ENCODE measurements at places on chromosomes 11 and 22. TPM values are rescaled to one million over a fixed set of nuclear protein-coding genes. Genes with fewer than 3 reads are reported as not detected.

CREB3L1 gene
- total RNA-seq: not detected

SFI1 gene
- 129 TPM for total RNA-seq

KCNQ1OT1 gene
- 0.20 TPM for total RNA-seq

CALCA gene
- total RNA-seq: not detected

CEND1 gene
- total RNA-seq: 2.6 TPM

ARHGAP20 gene
- total RNA-seq: not detected

CABP7 gene
- total RNA-seq: not detected

TMEM86A gene
- total RNA-seq: 1.0 TPM

ZP1 gene
- total RNA-seq: not detected

NTM gene
- not detected for total RNA-seq

TIGD3 gene
- total RNA-seq: 0.91 TPM

C11orf42 gene
- not detected for total RNA-seq

BATF2 gene
- 0.11 TPM for total RNA-seq

MRGPRF gene
- total RNA-seq: not detected

DNA sequence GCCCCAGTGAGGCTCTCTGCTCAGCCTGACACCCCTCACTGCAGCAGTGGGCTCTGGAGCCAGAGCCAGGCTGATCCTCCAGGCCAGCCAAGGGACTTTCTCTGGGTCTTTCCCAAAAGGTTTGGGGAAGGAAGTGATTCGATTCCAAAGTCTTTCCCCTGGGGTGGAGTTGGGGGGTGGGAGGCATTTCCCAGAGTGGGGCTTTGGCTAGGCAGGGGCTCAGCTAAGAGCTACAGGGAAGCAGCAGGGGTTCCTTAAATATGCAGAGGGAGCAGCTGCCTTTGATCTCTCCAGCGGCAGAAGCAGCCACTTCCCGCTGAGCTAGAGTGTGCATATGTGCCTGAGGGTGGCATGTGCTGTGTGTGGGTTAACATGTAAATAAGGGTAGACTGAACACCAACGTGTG lies 192.9 kb downstream of the INSC start:
- no peak for DNase-seq

- DNase-seq: no peak
Observed at GRCh38 chr11:33387581-33387980, 130.4 kb downstream of the HIPK3 start.

DNA sequence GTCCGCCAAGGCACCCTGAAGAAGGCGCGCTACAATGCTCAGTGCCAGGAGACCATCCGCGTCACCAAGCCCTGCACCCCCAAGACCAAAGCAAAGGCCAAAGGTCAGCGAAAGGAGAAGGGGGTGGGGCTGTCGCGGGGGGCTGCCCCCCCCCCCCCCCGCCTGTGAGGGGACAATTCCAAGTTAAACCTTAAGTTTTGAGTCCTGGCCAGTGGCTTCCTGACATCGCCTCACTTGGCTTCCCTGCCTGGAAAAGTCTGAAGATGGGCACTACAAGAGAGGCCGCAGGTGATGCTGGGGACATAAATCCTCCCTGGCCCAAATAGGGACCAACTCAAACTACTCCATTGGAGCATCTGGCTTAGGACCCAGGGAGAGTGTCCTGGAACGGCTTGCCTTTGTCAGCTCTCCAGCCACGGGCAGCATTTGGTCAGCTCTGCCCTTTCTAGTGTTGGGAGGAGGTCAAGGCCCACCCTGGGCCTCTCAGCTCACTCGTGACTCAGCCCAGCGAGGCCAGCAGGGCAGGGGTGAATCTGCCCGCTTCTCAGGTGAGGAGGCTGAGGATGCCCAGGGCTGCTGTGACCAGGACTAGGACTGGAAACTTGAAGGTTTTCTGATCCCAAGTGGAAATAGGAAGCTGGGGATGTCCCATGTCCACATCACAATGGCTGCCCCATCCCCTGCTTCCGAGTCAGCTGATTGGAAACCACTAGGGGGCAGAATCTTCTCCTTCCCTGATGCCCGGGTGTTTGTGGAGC lies 1.4 kb downstream of the MDK start:
- DNase-seq: no peak

DNA sequence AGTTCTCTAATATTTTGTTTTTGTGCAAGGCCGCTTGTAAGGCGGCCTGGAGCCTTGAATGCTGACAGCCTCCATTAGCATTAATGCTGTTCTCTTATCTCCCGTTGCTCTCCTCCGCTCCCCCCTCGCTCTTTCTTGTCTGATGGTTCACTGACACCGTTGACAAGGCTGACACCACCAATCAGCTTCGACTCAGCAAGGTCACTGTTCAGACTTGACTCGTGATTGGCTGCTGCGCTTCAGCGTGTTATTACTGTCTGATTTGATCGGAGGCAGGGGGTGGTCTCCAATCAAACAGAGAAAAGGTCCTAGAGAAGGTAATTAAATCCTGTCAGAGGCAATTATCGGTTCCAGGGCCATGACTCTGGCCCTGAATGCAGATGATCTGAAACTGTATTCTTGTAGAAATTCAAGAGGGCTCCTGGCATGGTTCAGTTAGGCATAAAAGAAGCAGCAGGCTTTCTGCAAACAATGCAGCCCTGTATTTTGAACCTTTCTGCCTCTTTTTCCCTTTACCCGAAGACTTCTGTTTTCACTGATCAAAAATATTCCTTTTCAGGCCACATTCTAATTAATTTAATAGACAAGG lies 49.3 kb upstream of the MPPED2 start:
- DNase-seq: no peak

- DNase-seq: no peak
Observed at GRCh38 chr11:1805525-1805924, 29.3 kb upstream of the SYT8 start.

- no peak for DNase-seq
Observed at GRCh38 chr11:91435694-91436395, 788.8 kb upstream of the FAT3 start.

GRCh38 chr11:94740083-94741021 lies 27.8 kb upstream of the AMOTL1 start:
- DNase-seq: no peak

DNA sequence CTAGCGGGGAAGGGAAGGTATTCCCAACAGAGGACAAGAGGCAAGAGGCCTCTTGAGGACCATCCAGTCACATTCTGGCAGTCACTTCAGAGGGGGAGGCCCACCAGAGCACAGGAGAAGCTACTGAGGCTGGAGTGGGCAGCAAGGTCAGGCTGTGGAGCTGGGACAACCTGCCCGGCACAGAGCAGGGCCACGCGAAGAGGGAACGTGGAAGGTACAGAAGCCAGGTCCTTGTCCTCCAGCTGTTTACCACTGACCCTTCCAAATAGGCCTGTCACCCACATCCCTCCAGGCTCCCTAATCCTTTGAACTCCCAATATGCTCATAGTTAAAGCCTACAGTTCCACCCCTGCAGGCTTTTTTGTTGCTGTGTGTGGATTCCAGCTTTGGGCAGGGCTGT lies 76.9 kb downstream of the IGLL1 start:
- no peak for DNase-seq

DNA sequence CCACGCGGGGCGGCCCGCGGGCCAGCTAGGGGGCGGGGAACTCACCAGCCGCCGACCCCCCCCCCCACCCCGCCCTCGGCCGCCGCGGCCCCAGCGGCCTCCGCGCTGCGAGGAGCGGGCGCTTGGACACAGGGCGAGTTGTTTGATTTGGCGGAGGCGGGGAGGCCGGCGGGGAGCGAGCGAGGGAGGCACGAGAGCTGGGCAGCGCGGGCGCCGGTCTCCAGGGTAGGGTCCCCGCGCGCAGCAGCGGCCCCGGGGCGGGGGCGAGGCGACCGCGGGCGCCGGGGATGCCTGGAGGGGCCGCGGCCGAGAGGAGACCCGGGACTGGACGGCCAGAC lies 64.4 kb downstream of the NAV2 start:
- DNase-seq: no peak

- DNase-seq: peak; percentile 40
Observed at GRCh38 chr22:44664149-44664548, 37.9 kb upstream of the PRR5 start.

- DNase-seq: no peak
Observed at GRCh38 chr11:27868709-27869108, 168.5 kb upstream of the BDNF start.

GRCh38 chr22:35918456-35918855 lies 110.2 kb downstream of the RBFOX2 start:
- no peak for DNase-seq

DNA sequence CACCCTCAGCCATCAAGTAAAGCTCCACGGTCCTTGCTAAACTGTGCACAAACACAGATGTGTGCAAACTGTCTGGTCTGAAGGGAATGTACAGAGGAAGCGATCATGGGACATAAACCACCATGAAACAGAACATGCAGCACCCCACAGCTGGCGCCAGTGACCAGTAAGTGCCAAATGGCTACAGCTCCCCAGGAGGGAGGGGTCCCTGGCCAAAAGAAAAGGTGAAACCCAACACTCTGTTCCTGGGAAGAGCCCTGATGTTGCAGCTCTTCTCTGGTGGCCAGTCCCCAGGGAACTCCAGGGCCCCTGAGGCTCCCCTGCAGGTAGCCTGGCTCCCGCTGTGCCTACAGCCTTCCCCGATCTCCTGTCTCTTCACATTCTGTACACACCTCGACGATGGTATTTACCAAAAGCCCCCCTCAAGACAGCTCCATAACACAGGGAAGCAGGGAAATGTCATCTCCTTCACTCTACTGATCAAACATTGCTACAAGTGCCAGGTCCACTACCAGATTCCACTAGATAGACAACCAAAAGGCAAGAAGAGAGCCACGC lies 2.9 kb downstream of the DGCR6L start:
- DNase-seq: no peak

- no peak for DNase-seq
Observed at GRCh38 chr11:102946237-102946636, 9.3 kb downstream of the MMP13 start.

DNA sequence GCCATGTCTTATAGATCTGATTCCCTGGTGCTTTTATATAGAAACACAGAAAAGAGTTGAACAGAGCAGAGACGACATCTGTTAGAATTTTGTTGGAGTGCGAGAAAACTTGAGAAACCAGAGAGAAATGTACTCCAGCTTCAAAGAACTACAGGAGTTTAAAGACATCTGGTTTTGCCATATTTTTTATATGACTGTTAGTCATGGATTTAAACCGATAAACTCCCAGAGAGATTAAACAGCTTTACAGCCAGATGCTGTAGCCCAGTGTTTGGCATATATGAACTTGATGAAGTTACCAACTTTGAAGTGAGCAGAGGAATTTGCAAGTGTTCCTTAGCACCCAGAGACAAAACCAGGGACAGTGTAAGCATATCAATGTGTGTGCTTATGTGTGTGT lies 1083.1 kb downstream of the LRRC4C start:
- no peak for DNase-seq

- DNase-seq: no peak
Observed at GRCh38 chr11:73201249-73201648, 16.8 kb upstream of the P2RY2 start.

- no peak for DNase-seq
Observed at GRCh38 chr22:50497093-50497492, 10.4 kb downstream of the LMF2 start.

DNA sequence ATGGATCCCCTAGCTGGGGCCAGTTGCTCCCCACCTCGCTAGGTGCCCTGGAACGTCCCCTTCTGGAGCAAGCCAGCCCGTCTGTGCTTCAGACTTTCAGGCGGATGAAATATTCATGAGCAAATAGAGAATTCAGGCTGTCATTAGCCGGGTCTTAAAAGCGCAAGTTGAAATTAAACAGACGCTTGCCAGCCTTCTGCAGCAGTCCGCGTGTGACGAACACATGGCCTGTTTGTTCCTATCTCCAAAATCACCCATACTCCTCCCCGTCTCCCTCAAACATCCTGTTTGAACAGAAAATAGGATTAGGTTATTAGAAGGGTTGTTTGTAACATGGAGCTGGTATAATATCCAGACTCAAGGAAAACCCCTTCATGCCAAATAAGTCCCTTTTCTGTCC lies 38.7 kb downstream of the MYO18B start:
- DNase-seq: no peak

- no peak for DNase-seq
Observed at GRCh38 chr11:93490996-93491618, 52.1 kb downstream of the SMCO4 start.
